Epithelial cell of esophagus (primary cell): ENCODE measurements at places on chromosomes 11 and 22.

DNA sequence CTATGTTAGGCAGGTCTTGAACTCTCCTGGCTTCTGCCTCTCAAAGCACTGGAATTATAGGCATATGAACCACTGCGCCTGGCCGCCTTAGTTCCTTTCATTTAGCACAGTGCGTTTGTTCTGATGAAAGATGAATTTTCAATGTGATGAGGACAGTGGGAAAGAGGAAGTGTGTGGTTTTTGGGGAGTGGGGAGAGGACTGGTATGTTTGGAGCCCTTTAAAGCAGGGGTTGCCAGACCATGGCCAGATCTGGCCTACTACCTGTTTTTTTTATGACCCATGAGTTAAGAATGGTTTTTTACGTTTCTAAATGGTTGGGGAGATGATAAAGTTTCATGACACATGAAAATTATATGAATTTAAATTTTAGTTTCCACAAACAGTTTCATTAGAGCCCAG is 12.5 kb downstream of the ATXN10 start:
- DNase-seq = no peak

- DNase-seq = no peak
These were observed 7.0 kb downstream of the GAL start for GRCh38 chr11:68691402-68691784.

GRCh38 chr11:13667795-13668101 is 720 bp upstream of the FAR1 start:
- DNase-seq = no peak

GRCh38 chr11:123434911-123435310 is 4.8 kb downstream of the GRAMD1B start:
- DNase-seq = no peak

GRCh38 chr11:19433367-19433766 is 192.6 kb upstream of the E2F8 start:
- no peak for DNase-seq

- DNase-seq = no peak
These were observed 40.3 kb downstream of the TPBGL start for GRCh38 chr11:75280770-75281468.

DNA sequence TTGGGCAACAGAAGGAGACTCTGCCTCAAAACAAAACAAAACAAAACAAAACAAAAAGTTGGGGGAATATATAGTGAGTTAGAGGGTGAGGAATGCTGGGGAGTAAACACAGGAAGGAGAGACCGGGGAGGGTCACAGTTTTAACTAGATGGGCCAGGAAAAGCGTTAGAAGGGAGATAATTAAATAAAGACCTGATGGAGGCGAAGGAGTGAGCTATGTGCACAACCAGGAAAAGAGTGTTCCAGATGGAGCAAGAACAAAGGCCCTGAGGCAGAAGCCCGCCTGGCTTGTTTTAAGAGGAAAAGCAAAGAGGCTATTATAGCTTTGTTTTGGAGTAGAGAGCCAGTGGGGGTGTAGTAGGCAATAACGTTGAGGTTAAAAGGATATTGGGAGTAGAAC is 4.8 kb upstream of the PLA2G6 start:
- no peak for DNase-seq

- no peak for DNase-seq
These were observed 45.0 kb upstream of the NNMT start for GRCh38 chr11:114250993-114251814.

DNA sequence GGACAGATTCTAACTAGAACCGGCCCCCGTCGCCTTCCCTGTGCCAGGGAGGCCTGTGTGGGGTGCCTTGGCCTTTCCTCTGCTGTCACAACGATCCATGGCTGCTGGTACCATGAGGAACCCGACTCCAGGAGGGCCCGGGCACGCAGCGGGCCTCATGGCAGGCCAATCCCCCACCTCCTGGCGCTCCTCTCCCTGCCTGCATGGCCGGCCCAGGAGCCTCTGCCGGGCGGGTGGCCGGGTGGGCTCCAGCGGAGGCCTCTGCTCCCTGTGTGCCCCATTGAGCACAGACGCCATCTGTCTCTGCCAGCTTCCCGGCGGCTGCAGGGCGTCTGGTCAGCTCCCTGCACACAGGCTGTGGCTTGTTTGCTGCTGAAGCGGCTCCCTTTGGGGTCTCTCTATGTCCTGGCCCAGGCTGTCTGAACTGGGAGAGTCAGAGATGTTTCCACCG is 86.5 kb downstream of the MYEOV start:
- DNase-seq = no peak

- DNase-seq = peak; percentile 34
These were observed 41.8 kb upstream of the SORL1-AS1 start for GRCh38 chr11:121494355-121495099.

DNA sequence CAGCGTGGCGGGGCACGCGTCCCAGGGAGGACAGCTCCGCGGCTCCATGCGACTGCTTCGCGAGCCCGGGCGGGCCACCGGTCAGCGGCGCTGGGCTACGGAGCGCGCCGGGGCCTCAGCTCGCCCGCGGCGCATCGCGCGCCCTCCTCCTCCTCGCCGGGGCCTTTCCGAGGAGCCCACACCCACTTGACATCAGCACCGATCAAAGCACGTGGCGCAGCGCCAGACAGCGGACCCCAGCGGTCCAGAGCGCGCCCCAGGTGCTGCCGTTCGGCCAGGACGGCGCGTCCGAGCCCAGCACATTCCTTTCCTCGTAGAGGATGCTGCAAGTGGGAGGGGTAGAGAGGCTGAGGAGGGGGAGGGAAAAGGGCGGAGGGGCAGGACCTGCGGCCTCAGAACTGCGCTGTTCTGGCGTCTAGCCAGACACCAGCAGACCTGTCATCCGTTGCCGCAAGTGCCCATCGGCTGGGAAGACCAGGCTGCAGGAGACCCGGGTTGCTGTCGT is 88.6 kb downstream of the PLEKHA7 start:
- DNase-seq = peak; percentile 37

GRCh38 chr11:95790933-95791708 is 823 bp downstream of the CEP57 start:
- peak; percentile 75 for DNase-seq

DNA sequence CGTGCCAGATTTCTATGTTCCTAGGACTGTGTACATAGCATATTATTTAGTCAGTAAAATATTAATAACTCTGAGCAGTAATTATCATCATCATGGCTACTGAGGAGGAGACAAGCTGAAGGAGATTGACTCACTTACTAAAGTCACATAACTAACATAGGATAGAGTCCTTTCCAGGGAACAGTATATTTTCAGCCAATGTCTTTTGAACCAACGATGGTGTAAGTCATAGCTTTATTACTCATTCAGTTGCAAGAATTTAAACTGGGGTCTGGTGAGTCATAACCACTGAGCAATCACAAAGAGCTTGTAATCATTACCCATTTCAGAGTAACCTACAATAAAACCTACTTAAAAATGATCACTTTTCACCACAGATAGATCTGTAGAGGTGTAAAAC is 1564.8 kb upstream of the TENM4 start:
- DNase-seq = peak; percentile 96

DNA sequence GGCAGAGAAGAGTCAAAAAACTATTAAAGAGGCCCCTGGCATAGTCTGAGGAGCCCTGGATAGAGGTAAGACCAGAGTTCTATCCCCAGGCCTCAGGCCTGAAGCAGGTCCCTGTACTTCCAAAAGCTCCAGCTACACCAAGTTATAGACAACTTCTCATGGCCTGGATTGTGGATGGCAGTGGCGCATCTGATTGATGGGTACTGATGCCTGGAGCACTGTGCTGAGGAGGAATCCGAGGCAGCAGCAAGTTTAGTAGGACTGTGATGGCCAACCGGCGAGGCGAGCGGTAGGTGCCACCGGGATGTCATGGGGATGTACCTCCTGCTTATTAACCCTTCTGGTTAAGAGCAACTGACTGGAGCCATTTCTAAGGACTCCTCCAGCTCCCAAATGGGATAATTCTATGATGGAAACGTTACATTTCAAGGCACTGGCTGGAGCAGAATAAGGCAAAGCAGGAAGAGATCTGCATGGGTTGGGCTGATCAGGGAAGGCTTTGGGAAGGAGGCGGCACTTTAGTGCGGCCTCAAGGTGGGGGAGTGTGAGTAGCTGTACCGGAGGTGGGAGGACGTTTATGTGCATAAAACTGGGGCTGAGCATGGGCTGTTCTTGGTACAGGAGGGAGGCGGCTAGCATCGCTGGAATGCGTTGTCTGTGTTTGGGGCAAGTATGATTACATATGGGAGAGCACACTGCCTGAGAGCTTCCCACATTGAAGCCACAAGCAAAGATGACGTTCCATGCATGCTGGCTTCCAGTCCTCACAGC is 24.2 kb upstream of the JAM3 start:
- no peak for DNase-seq
